ENCODE measurements at places on chromosomes 7 and 10. TPM values are rescaled to one million over a fixed set of nuclear protein-coding genes. Genes with fewer than 3 reads are reported as not detected.

Gene CTBP2
- total RNA-seq: 27.7 TPM

Gene STRIP2
- 0.96 TPM for total RNA-seq

Gene ANKRD1
- total RNA-seq: 10.4 TPM

Gene PHYHIPL
- total RNA-seq: 1.4 TPM

Gene BICC1
- total RNA-seq: 12.8 TPM

DNA sequence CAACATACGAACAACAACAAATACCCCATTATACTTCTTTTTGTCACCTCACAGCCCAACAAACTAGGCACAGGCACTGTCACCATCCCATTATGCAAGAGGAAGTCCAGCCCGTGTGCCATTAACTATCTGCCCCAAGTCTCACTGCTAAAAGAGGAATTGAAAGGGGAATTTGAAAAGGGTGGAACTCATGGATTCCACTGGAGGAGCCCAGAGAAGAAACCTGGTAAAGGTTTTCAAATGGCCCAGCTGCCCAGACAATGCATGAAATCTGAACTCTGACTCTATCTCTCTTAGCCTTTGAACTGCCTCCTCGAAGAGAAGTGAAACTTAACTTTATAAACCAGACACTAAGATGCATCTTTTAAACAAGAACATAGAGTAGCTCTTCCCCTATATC is 130.0 kb downstream of the PLXNA4 start:
- no peak for DNase-seq

- no peak for DNase-seq
Measured at GRCh38 chr10:63205421-63205820, 72.3 kb downstream of the NRBF2 start.

DNA sequence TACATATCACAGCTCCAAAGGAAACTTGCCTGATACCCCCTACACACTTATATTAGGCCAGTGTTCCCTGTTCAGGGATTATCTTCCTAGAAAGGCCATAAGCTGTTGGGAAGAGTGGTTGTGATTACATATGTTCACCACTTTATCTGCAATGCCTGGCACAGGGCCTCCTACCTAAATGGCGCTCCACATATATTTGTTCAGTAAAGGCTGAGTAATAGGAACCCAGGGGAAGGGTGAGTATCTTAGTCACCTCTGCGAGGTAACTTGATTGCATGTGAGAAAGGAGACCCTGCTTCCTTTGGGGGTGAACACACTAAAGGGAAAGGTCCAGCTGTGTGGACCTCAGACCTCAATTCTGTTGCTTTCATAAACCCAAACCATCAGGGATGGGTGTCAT is 896.0 kb downstream of the LRMDA start:
- no peak for DNase-seq

DNA sequence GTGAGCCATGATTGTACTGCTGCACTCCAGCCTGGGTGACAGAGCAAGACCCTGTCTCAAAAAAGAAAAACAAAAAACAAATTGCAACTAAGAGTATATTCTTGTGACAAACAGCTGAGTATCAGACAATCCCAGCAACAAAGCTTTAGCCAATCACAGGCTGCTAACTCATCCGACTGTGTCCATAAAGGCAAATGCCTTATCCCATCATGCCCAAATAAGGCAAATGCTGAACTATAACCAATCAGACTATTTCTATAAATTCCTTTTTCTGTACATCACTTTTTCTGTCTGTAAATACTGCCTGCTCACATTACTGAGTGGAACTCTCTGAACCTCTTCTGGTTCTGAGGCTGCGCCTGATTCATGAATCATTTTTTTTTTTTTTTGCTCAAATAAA is 37.5 kb upstream of the TAC1 start:
- DNase-seq: no peak

- no peak for DNase-seq
Measured at GRCh38 chr10:70866424-70866823, 21.9 kb downstream of the PCBD1 start.

GRCh38 chr7:92747041-92747835 is 89.1 kb downstream of the CDK6 start:
- DNase-seq: no peak

DNA sequence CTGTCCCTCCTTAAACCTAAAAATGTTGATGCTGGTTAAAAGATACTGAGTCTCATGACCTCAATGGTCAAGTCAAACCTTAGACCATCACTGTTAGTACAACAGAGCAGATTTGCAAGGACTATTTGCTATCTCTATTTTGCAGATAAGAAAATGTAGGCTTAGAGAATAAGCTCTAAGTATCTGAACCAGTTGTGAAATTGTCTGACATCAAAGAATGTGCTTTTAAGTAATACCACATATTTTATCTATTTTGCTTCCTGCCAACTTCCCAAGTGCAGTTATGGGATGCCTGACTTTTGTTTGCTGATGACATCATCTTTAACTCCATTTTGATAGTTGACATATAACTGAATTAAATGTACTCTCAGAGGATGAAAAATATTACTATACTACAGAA is 83.6 kb upstream of the TMEM106B start:
- peak; percentile 97 for DNase-seq

DNA sequence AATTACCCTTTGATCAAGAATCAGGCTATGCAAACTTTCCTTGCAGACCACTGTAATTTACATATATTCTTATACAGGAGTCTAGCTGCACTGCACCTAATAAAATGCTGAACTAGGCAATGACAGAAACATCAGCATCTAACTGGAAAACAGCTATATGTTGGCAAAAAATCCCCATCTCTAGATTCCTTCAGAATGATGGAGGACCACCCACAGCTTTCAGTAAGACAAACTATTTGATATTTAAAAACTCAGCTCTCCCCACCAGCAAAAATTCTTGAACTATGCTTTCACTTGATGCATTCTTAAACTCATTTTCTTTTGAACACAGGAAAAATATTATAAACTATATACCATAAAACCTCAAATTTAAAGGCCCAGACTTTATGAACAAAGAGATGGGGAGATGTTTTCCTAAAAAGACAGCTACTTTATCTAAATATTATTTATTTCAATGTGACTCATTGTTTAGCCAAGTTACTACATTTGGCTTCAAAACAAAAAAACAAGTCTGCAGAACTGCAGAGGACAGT is 77.4 kb downstream of the SEMA3C start:
- DNase-seq: no peak

DNA sequence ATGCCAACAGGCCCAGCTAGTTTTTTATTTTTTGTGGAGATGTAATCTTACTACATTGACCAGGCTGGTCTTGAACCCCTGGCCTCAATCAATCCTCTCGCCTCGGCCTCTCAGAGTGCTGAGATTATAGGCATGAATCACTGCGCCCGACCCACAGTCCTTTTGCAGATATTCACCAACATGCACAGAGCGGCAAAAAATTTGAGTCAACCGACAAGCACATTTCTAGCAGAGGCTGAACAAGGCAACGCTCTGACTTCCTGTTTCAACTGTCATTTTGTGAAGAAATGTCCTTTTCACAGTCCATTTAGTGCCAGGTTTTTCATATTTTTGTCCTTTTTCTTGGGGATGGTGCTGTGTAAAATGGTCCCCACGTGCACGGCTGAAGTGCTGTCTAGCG is 71.1 kb upstream of the KAT6B start:
- DNase-seq: no peak
